ENCODE measurements at places on chromosomes 2 and 18.

DNA sequence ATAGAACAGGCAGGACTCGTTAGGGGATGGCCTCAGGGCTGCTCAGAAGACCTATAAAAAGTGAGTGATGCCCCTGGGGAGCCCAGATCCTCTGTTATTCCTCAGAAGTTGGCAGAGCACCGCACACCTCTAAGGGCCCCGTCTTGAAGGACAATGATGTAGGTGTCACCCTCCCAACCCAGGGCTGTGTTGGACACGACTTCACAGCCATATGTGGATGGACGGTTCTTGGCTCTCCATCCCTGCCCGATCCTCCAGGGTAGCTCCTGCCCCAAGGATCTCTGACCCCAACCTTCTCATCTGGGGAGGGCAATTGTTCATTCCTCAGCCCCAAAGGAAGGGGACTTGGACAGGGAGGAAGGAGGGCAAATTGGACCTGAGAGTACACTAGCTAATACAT is 246.1 kb downstream of the DYSF start:
- no peak for DNase-seq

- no peak for DNase-seq
Measured at GRCh38 chr18:54209471-54210180, 14.8 kb downstream of the MBD2 start.

DNA sequence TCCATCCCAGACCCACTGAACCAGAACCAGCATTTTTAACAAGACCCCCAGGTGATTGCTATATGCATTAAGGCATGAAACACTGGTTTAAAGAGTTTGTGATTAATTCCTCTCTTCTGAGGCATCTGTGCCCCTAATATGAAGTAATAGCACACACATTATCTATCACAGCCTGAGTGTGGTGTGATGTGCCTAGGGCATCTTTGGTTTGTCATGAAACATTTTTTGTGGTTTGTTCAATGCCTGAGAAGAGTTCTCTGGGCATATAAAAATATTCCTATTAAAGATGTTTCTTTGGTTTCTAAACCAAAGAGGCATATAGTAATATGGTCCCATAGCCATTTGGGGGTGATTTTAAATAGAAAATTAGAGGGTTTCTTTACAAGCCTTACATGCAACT is 221.7 kb upstream of the SPOPL start:
- DNase-seq = no peak

GRCh38 chr2:196054631-196055030 is 14.0 kb downstream of the DNAH7 start:
- no peak for DNase-seq

DNA sequence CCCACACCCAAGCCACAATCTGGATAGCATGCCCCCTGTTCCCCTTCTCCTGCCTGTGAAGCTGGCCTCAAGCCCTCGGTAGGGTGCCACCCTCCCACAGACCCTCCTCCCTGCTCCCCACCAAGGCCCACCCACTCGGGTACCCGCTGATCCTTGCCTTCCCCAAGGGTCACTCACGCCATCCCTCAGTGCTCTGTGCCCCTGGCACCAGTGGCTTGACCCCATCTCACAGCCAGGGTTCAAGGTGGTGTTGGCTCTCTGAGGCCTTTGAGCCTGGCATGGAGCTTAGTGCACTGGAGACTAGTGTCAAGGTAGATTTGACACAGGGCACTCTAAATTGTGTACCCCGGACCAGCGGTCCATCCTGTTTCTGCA is 11.9 kb downstream of the ADRA2B start:
- DNase-seq = no peak

GRCh38 chr2:69114534-69114933 is 101.6 kb downstream of the ANTXR1 start:
- DNase-seq = no peak

DNA sequence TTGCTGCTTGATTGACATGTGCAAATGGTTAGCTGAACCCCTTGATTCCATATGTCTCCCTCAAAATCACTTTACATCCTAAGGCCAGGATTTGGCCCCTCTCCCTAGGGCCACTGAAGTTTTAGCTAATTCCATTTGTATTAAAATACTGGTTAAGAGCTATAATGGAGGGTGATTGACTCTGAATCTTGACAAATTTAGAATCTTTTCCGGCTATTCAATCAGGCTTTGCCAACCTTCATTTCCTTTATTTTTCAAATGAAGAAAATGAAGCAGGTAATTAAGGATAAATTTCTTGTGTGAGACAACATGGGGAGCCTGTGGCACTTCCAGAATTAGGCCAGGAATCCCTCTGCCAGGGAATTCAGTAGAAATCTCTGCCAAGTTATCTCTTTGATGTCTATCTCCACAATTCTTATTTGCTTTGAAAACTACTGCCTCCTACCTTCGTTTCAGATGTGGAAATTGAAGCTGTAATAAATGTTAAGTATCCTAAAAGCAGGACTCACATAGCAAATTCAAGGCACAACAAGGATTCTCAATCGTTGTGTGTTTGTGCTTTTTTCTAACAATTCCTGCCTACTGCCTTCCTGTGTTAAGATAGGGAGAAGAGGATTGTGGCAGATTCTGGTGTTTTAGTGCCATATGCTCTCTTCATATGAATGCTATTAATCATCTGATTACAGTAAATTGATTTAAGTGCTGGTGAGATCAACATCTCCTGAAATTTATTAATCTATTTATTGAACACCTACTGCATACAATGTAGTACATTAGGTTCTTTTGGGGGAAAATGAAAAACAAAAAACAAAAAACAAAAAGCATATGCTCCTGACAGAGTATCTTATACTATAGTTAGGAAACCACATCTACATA is 47.8 kb upstream of the MAP4K3 start:
- DNase-seq = no peak

- peak; percentile 58 for DNase-seq
Measured at GRCh38 chr2:147792966-147793617, 51.7 kb upstream of the ACVR2A start.

GRCh38 chr18:9941103-9941502 is 27.3 kb downstream of the VAPA start:
- no peak for DNase-seq

GRCh38 chr2:6957910-6958615 is 40.9 kb downstream of the RNF144A start:
- no peak for DNase-seq

- DNase-seq = peak; percentile 33
Measured at GRCh38 chr2:46748735-46749531, 166.7 kb downstream of the MCFD2 start.

DNA sequence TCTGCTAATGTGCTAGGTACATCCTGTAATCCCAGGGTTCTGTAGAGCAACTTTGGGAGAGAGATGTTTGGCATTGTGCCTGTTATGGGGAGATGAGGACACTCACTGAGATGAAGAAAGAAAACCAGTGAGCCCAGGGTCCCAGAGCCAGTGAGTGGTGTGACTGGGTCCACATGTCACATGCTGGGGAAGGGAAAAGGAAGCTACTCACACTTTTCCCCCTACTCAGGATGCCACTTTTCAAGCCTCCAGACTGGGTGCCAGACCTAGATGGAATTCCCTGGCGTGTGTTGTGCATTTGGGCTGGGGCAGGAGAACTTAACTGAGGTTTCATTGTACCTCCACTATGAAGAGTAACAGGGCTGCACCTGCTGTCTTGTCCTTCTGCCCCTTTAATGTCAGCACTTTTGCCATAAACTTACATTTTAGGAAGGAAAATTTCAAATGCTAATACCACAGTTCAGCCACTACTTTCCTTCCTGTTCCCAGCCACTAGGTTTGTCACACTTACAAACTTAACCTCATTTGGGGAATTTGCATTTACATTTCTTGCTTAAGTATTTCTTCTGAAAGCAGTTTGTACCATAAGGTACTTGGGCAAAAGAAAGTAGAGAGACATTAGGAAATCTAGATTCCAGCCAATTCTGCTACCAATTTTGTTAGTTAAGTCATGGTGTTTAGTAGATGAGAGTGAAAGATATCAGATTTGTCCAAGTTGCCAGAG is 10.2 kb downstream of the INSIG2 start:
- no peak for DNase-seq

GRCh38 chr2:9707008-9707407 is 76.2 kb upstream of the YWHAQ start:
- DNase-seq = no peak

DNA sequence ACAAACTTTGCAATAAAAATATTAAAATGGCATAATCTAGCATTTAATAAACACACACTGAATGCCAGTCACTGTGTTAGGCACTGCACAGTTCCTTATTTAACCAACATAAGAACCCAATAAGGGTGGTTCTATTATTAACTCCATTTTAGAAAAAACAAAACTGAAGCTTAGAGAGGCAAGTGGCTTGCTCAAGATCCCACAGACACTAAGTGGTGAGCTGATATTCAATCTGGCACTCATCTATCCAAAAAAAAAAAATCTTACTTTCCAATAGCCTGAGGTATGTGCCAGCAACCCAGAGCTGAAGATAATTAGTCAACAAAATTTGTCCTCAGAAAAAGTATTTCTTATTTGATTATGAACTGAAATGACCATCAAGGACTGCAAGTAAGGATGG is 799 bp downstream of the CYTIP start:
- no peak for DNase-seq

DNA sequence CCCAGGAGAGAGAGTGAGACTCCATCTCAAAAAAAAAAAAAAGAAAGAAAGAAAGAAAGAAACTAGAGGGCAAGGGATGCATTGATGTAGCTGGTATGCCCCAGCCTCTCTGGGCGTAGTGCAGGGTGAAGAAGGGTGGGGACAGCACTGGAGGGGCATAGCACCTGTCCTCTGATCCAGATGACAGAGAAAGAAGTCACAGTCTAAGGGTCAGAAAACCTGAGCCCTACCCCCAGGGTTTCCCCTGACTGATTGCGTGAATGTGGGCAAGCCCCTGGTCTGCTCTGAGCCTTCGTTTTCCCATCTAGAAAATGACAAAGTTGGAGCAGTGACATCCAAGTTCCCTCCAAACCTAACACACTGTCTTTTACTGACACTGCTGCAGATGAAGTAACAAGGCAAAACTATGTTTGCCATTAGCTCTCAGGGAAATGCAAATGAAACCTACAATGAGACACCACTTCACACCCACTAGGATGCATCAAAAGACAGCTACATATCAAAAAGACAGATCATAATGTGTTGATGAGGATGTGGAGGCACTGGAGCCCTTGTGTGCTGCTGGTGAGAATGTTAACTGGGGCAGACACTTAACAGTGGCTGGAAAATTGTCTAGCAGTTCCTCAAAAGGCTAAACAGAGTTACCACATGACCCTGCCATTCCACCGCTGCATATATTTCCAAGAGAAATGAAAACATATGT is 19.5 kb upstream of the YWHAQ start:
- DNase-seq = no peak
